ACHN (cell line): ENCODE measurements at places on chromosomes 2 and 18.
A peak's percentile ranks its signal among the peaks of the same experiment; 100 is the strongest.

DNA sequence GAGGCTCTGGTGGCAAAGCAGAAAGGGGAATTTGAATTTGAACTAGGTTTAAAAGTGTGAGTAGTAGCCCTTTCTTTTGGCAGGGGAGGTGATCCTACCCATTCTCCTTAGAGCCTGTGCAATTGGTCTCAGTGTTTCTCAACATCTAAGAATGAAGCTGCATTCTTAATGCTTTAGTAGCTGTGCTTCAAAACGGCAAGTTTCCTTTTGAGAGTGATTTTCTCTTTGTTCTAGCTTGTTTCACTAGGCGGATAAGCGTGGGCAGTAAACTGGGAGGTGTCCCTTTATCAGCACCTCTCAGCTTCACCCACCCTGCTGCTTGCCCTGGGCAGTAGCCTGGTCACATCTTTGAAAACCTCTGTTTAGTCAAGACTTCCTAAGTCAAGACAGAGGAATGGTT lies 6.7 kb downstream of the CRIM1 start:
- DNase-seq, result peak; percentile 21

GRCh38 chr2:100008956-100009355 lies 133.4 kb downstream of the AFF3 start:
- DNase-seq, result no peak

DNA sequence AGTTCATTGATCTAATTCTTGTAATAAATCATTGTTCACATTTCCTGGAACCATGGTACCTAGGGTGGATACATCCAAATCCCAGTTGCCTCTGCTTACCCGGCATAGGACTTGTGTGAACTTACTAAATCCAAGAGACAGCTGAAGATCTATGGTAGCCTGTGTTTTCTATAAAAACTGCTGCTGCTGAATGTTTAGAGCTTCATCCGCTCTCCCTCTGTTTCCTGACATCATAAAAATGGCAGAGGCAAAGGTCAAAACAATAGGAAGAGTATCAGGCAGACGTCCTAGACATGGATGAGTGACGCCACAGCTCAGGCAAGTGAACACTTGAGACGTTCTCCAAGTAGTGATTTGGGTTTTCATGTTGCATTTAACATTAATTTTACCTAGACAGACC lies 258.3 kb downstream of the ALPK2 start:
- DNase-seq, result no peak

GRCh38 chr18:67072791-67073190 lies 443.7 kb downstream of the DSEL start:
- DNase-seq, result no peak

GRCh38 chr2:113264713-113265403 lies 13.9 kb downstream of the PAX8 start:
- DNase-seq, result no peak

GRCh38 chr2:134640494-134640893 lies 78.3 kb downstream of the TMEM163 start:
- no peak for DNase-seq

DNA sequence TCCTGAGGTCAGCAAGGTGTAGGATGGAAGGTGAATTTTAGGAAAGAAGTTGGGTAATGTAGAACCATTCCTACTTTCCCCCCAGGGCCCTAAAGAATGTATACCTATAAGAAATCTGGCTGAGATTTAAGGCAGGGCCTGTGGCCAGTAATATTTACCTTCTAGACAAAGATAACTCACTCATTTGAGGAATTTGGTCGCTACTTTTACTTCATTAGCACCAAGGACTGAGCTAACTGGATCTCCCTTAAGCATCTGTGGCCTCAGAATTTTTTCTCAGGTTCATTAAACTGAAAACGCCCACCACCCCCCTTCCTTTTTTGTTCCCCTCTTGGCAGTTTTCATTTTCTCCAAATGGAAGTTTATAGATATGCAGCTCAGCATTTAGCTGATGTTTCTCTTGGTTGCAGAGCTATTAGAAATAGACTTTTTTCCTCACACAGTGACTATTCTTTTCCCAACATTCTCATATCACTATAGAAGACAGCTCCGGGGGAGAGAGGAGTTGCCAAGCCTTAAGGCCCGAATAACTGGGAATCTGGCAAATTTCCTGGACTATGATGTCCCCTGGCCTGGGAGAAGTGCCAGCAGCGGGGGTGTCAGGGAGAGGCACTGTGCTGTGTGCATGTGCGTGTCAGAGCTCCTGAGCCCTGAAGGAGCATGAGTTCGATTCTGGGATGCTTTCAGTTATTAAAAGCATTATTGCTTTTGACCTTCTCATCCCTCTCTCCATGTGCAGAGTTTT lies 310.9 kb downstream of the PRKCE start:
- peak; percentile 46 for DNase-seq

- peak; percentile 10 for DNase-seq
Observed at GRCh38 chr2:166179201-166179600, 51.4 kb upstream of the SCN1A start.
